ENCODE measurements at places on chromosomes 3 and 15.

GRCh38 chr3:135994708-135995337 lies 29.3 kb downstream of the PPP2R3A start:
- no peak for DNase-seq

DNA sequence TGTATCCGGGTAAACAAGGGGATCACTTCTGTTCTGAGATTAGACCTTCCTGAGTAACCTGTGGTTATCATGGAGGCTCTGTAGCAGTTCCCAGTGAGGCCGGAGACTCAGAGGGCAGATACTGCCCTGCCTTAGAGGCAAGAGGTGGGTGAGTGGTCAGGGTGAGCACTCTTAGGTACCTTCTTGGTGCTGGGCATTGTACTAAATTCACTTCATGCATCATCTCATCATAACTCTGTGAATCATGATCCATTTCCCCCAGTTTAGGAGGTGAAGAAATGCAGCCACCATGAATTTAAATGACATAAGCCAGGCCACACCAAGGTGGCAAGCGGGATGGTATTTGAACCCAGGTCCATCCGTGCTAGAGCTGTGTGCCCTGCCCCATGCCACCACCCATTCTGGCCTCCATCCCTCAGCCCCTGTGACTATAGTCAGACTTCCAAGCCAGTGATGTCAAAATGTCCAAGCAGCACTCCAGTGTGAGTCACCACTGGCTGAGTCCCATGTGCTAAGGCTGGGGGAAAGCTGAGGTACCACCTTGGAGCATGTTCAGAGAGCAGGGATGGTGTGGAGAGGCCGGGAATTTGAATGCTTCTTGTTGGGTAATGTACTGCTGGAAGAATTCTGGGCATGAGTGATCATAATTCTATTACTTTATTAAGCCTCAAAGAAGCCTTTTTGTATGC lies 88.8 kb downstream of the EPHB1 start:
- DNase-seq = no peak

DNA sequence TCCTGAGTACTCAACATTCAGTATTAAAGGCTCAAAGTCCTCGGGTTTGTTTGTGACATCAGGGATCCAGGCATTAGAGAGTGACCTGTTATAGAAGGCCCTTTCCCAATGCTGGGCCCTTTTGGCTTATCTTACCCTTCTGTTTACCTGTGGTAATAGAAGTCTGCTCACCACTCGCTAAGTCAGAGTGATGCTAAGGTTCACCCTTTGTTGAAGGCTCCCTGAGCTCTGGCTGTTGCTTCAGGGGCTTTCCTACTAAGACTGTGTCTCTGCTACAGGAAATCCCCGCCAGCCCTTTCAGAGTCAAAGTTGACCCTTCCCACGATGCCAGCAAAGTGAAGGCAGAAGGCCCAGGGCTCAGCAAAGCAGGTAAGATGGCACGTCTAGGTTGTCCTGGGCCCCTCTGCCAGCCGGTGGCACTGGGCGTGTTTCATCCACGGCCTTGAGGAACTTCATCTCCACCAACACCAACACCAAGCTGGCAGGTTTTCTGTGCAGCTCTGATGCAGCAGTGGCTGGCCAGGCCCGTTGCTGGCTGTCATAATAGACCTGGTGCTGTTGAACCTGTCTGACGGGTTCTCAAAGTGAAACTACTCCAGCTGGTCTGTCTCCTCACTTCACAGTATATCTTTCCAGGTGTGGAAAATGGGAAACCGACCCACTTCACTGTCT lies 99.1 kb downstream of the DNASE1L3 start:
- DNase-seq = peak; percentile 32

DNA sequence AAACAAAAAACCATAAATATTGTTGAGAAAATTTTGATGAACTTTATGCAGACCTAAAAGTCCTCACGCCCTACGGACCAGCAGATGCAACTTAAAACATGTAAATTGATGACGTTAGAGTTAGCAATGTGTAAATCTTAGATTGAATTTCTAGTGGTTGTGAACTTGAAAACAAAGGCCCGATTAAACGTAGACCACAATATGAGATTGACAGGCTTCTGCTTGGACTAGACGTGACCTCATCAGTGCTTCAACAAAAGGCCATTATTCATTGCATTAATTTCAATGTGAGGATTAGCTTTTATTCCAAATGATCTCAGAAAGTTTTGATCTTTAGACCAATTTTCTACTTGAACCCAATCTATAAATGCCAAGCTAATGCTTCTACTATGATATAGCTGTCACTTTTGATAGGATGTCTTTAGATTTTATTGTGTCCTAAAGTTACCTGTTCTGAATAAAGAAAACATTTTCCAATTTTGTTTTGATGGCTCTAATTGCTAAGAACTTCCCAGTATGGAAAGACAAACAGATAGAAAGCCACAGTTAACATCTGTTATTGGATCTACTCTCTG lies 55.4 kb upstream of the SPPL2A start:
- DNase-seq = no peak

- DNase-seq = no peak
These were observed 8.1 kb downstream of the ARIH2 start for GRCh38 chr3:48926425-48927392.

DNA sequence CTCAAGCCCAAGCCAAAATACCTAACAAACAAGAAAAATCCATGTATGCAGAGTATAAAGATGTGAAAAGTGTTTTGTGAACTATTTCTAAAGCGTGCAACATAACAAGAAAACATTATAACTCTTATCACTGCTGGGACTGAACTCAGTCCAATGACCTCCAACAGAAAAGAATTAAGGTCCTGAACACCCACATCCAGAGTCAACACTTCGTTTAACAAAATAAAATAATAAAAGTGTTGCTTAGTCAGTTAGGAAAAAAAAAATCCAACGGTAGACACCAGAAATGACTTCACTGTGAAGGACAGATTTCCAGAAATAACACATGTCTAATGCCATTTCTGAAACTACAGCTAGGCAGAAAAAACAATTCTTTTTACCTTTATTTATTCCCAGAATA lies 28.0 kb downstream of the MB21D2 start:
- no peak for DNase-seq
